ENCODE measurements at places on chromosomes 6 and 20.

GRCh38 chr6:35224720-35225119, 11.0 kb downstream of the SCUBE3 start:
- DNase-seq, result no peak

DNA sequence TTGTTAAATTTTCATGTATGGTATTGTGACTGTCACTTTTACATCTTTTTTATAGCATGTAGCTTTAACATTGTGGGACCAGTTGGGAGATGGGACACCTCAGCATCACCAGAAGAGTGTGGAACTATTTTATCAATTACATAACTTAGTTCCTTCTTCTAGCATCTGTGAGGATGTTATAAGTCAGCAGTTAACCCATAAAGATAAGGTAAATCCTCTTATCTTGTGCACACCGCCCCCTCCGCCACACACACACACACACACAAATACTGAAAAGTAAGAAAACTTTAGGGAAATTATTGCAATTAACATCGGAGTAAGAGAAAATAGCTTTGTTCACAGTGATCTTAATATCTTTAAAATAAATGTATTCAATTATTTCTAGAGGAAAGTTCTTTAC, 60.9 kb downstream of the PGM3 start:
- no peak for DNase-seq

GRCh38 chr20:49562311-49563014, 5.5 kb downstream of the PTGIS start:
- no peak for DNase-seq

DNA sequence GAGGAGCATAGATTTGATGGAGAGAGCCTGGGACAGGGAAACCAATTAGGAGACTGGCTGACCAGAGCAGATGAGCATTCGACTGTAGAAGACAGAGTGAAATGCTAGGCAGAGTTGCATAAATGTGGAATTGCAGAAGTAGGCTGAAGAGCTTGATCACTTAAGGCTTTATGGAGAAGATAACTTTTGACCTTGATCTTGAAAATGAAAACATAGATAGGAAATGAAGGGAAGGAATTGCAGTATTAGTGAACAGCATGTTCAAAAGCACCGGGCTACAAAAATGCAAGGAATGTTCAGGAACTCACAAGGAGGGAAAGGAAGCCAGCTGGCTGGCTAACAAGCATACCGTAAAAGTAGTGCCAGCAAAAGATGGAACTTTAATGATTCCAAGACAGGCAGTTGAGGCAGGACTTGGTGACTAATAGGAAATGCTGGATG, 20.5 kb upstream of the LTV1 start:
- DNase-seq, result no peak

DNA sequence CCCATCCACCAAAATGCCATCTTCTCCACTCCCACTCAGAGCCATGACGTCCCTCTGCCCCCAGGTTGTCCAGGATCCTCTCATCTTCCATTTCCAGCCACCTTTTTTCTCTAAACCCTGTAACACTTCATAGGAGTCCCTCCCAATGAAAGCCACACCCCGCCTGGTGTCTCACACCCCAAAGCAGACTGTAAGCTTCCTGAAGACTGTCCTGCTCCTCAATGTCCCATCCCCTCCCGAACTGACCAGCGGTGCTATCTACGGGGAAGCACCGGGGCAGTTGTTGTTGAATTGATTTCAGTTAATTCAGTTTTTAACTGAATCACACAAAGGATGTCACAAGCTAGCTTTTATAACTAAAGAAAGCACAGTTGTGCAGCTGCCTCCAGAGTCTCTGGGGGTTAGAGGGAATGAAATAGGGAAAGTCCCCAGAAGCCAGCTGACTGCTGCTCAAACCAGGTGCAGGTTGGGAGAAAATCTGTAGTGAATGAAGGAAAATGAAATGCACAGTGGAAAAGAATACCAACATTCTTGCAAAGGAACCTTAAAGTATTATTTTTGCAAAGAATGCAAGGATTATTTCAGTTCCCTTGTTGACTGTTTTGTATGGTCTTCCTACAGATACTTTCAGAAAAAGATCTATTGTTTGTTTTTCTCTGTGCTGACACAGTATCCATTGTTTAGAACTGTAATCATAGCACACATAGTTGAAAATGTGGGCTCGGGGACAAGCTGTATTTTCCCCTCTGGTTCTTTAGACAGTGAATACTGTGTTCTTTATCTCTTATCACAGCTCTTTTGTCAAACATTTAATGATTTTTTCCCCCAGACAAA, 222.6 kb upstream of the QKI start:
- no peak for DNase-seq

DNA sequence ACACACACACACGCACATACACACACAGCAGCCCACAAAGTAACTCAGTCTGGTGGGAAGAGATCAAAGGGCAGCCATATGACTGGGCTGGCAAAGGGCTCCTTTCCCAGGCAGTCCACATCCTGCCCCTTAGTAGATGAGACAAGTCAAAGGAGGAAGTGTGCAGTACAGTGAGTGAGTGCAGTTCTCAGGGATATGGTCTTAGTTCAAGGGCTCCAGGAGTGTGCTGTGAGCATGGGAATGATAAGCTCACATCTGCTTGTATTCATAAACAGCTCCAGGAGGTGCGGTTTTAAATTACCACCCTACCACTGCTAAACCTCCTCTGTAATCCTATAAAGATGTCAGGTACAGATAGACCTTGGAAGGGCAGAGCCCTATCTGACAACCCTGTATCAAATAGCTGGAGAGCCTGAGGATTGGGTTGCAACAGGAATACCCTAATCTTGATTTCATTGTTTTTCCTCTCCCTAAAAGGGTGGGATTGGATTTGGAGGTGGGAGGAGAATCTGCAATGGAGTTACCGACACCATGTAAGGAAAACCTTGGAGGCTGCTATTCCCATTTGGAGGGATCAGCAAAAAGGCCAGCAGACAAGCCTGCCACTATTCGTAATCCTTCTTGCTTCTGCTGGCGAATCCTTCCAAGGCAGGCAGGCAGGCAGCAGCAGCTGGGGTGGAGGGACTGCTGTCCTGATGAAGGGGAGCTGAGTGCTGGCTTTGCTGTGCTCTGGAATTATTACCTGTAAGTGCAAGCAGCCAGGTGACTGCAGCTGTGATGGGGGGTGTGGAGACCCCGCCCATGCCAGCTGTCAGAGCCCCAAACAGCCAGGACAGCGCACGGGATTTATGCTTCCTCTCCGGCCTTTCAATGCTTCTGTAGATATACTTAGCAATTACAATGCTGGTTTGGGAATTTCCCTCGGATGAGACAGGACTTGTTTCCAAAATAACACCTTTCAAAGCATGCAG, 342.7 kb downstream of the PRL start:
- no peak for DNase-seq

DNA sequence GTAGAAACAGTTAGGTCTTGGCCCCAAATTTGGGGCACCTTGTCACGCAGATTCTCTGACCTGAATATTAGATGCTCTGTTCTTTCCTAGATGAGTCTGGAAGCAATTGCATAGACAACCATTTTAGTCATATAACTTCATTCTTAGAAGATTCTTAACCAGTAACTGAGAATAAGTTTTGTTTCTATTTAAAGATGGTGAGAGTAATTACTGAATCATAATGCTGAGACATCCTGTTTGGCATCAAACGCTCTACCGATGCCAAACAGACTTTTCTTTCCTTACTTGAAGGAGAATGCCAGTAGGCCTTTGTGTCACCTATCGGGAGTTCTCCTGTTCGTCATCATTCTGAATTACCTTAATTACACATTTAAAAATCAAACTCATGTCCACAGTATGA, 131.6 kb upstream of the ID4 start:
- no peak for DNase-seq

DNA sequence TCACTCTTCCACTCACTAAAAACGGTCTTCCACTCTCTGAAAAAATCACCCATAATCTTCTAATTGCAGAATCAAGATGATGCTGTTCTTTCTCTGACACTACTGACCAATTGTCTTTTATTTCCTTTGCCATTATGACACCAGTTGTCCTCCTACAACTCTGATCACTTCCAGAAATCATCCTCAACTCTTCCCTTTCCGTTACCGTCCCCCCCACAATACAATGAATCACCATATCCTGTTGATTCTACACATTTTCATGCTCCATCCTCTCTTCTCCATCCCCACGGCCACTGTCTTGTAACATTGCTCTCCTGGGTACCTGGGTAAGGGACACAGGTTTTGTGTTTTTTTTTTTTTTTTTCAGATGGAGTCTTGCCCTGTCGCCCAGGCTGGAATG, 2.5 kb upstream of the PPP2R5D start:
- DNase-seq, result no peak

DNA sequence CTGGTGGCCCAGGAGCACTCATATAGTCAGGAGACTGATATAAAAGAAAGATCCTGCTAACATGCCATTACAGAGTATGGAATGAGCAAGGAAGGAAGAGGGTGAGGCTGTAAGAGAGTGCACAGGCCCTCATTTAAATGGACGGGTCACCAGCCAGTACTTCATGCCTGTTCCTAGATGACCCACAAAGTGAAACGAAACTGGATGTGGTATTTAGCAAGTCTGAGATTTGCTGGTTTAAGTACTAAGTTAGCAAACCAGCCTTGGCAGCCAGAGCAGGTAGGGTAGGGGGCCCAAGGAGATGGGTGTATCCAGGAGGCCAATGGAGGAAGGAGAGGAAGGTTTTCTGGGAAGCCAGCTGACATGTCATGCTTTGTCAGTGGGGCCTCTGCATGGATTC, 15.9 kb downstream of the NT5E start:
- DNase-seq, result no peak

DNA sequence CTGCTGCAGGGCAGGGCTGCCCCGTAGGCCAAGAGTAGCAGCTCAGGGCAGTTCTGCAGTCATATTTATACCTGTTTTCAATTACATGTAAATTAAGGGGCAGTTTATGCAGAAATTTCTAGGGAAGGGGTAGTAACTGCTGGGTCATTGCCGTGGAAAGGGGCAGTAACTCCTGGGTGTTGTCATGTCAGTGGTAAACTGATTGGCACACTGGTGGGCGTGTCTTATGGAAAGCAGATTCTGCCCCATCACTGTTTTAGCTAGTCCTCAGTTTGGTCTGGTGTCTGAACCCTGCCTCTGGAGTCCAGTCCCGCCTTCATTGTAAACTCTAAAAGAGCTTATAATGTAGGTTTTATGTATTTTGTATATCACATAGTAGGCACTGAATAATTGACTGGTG, 22.1 kb downstream of the MAP3K4 start:
- no peak for DNase-seq

- no peak for DNase-seq
Measured at GRCh38 chr20:2991532-2991931, 51.9 kb upstream of the GNRH2 start.

- DNase-seq, result no peak
Measured at GRCh38 chr6:156395276-156395675, 381.9 kb upstream of the ARID1B start.

DNA sequence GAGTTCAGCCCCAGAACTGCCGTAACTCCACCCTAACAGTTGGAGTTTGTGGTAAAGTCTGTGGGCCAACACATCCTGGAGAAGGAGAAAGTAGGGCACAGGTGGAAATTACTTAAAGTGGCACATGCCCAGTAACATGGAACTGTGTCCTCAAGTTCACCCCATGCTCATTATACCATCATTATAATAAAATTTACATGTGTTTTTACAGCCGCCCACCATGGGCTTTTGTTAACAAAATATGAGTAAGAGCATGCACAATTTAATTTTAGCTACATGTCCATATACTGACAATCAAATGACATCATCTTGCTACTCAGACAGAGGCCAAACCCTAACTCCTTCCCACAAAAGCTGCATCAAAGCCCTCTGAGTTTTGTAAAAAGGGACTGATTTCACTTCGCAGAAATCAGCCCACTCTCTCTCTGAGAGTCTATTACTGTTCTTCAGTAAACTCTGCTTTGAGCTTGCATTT, 17.3 kb upstream of the ELOVL4 start:
- DNase-seq, result no peak

- no peak for DNase-seq
Measured at GRCh38 chr6:130604841-130605399, 222.3 kb upstream of the SMLR1 start.

DNA sequence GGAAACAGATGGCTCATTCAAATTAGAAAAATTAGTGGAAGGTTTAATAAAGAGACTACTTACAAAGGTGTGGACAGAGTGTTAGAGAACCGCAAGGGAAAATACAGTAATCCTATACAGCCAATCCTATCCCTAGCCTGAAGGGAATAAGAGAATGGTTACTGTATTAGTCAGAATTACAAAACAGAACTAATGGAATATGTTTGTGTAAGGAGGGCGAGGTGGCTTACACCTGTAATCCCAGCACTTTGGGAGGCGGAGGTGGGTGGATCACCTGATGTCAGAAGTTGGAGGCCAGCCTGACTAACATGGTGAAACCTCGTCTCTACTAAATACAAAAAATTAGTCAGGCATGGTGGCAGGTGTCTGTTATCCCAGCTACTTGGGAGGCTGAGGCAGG, 16.3 kb upstream of the TRPC4AP start:
- DNase-seq, result no peak

GRCh38 chr6:109671733-109672132, 19.3 kb downstream of the AK9 start:
- no peak for DNase-seq

- DNase-seq, result no peak
Measured at GRCh38 chr6:33992191-33992590, 153.7 kb downstream of the GRM4 start.

DNA sequence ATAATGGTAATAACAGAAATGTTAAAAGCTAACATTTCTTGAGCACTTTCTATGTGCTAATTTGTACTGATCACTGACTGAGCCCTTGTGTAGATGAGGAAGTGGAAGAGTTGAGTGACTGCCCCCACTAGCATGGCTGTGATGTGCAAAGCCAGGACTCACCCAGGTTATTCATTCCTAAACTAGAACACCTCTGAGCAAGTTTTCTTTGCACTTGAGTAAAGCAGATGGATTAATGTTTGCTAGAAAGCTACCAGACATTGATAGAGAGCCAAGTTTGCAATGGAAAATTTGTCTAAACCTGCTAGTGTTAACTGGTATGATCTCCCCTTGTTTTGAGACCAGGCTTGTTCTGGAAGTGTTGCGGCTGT, 467.4 kb upstream of the PLCB4 start:
- no peak for DNase-seq

- DNase-seq, result no peak
Measured at GRCh38 chr20:23598481-23598880, 7.2 kb downstream of the CST9 start.

DNA sequence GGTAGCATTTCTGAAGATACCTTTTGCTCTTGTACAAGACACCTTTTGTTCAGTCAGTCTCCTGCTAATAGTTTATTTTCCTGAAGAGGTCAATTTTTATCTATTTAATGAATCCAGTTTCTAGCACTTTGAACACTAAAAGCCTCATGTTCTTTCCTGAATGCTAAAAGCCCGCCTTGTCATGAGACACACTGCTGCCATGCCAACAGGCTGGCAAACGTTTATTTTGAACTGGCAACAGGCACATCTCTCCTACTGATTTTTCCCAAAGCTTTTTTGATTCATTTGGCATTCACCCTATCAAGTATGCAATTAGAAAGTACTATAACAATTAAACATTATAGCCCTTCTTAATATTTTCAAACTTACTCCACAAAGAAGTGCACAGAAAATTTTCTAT, 421.2 kb upstream of the EYS start:
- DNase-seq, result no peak
